ENCODE measurements at places on chromosomes 6 and 20.

GRCh38 chr6:110626442-110626841 is 150.0 kb upstream of the SLC22A16 start:
- no peak for DNase-seq

DNA sequence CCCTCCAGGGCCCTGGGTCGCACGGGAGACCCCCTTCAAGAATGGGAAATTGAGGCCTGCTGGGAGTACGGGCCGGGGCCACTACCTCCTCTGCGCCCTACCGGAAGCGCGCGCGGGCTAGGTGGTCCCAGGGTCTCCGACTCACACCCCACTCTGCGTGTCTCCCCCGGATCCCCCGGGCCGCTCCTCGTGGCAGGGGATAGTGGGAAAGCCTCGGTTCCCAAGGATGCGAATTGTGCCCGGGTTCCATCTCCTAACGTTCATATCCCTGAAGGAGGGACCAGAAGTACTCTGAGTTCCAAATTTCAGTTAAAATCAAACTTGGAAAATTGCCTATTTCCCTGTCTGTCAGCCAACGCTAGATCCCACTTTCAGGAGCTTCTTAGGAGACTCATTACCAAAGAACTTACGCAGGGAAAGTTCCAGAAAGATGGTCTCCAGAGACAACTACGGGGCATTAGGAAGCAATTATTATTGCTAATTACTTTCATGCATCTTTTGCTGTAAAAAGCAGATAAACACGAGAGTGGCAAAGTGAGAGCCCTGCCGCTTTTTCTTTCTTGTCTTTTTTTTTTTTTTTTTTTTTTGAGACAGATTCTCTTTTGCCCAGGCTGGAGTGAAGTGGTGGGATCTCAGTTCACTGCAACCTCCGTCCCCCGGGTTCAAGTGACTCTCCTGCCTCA is 858 bp downstream of the FAM83D start:
- DNase-seq: no peak

GRCh38 chr6:3119040-3119723 is 671 bp downstream of the BPHL start:
- no peak for DNase-seq

GRCh38 chr6:165695722-165696515 is 32.9 kb upstream of the PDE10A start:
- no peak for DNase-seq

Data from NCI-H1105 (cell line).